ENCODE measurements at places on chromosomes 16 and 17. TPM values are rescaled to one million over a fixed set of nuclear protein-coding genes. Genes with fewer than 3 reads are reported as not detected.

Gene MFAP4
- total RNA-seq: 116 TPM

- H3K27ac ChIP-seq: no peak overlapping the region
- H3K4me1 ChIP-seq: no peaks in the 10 kb centered on the region
- H3K36me3 ChIP-seq: no peaks in the 10 kb centered on the region
- H3K27me3 ChIP-seq: no peaks in the 10 kb centered on the region
- no peak for DNase-seq
- no peak overlapping the region for H3K4me3 ChIP-seq
These were observed 55.5 kb upstream of the RPL38 start for GRCh38 chr17:74147966-74148365.

- peak overlapping the region; percentile 80 for H3K27ac ChIP-seq
- H3K4me1 ChIP-seq: peaks cover 25% of the 10 kb centered on the region
- H3K4me3 ChIP-seq: no peak overlapping the region
- H3K36me3 ChIP-seq: no peaks in the 10 kb centered on the region
These were observed 11.7 kb upstream of the TMIGD1 start for GRCh38 chr17:30345527-30346075.

- H3K36me3 ChIP-seq: no peaks in the 10 kb centered on the region
- no peak overlapping the region for H3K4me3 ChIP-seq
- no peak overlapping the region for H3K27ac ChIP-seq
- H3K27me3 ChIP-seq: no peaks in the 10 kb centered on the region
These were observed 14.2 kb upstream of the HAPSTR1 start for GRCh38 chr16:9077091-9077809.
